ENCODE measurements at places on chromosomes 2 and 18.
A peak's percentile ranks its signal among the peaks of the same experiment; 100 is the strongest.

DNA sequence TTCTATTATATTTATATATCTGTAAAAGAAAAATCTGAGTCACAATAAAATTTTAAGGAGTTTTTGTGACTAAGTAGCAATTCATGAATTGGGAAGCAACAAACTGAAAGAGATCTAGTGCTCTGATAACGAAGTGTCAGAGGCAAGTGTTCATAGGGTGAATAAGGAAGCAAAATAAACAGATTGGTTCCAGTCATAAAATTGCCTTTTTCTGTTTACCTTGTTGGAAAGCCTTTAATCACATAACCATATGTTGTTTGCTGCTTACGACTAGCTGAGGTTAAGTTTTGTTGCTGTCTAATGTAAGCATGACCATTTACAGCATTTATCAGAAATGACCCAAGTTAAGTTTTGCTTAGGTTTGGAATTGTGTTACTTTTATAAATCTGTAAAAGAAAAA, 358.9 kb downstream of the ARL6IP6 start:
- DNase-seq, result no peak

DNA sequence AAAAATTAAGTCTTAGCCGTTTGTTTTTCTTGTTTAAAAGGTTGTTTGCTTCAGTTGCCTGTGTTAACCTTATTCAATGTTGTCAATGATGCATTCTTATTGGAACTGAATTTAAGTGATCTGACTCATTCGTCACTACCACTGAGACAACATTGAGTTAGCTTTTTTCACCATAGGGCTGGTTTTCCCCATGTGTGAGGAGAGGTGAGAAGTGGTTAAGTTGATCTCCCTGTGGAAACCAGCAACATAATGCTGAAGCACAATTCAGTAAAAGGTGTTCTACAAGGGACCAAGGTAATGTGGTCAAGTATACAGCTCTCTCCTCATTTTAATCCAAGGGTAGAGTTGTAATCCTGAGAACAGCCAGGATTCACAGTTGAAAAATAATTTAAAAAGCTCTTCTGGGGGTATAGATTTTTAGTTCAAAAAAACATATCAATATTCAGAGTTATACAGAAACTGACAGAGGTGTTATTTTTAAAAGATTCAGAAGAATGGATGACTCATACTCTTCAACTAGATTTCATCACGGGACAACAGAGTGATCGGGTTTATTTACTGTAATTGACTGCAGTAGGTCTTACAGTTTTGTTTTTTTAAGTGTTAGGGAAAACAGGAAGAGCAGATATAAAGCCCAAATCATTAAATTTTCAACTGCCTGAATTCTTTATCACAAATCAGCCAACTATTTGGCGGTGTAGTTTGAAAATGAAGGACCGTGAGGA, 12.6 kb downstream of the NOP58 start:
- DNase-seq, result peak; percentile 69

DNA sequence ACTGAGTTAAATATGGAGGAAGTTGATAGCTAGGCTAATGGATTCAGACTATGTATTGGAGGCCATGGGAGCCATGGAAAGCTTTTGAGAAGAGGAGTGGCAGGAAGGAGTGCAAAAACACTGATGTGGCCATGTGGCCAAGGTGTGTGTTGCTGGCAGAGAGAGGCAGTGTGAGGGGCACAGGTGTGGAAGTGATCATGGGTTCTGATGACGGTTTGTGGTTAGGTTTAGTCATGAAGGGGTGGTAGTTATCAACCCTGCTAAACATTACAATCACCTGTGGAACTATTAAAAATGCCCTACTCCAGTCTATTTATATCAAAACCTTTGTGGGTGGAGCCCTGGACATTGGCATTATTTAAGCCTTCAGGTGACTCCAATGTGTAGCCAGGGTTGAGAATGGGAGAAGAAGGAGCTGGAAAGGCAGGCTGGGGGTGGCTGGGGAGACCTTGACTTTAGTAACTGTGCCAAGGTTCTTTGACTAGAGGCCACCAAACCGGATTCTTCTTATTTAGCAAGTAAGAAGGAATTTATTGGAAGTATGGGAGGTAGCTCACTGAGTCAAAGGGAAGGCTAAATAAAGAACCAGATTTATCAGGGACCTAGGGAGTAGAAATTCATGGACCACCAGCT, 13.5 kb downstream of the GPR39 start:
- no peak for DNase-seq

DNA sequence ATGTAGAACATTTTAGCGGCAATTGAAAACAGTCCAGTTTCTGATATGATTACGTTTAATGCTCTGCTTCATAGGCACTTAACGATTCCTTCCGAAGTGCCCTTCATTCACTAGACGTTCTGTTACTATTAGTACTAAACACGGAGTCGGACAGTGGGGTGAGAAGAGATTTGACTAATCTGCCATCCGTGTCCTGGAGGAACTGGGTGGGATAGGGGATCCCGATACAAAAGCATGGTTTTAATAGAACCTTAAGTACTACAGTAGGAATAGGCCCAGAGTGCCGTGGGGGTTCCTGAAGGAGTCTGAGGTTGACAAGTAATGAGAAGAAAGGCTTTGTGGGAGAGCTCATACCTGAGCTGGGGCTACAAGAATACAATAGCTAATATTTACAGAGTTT, 631 bp downstream of the MORN2 start:
- DNase-seq, result no peak

DNA sequence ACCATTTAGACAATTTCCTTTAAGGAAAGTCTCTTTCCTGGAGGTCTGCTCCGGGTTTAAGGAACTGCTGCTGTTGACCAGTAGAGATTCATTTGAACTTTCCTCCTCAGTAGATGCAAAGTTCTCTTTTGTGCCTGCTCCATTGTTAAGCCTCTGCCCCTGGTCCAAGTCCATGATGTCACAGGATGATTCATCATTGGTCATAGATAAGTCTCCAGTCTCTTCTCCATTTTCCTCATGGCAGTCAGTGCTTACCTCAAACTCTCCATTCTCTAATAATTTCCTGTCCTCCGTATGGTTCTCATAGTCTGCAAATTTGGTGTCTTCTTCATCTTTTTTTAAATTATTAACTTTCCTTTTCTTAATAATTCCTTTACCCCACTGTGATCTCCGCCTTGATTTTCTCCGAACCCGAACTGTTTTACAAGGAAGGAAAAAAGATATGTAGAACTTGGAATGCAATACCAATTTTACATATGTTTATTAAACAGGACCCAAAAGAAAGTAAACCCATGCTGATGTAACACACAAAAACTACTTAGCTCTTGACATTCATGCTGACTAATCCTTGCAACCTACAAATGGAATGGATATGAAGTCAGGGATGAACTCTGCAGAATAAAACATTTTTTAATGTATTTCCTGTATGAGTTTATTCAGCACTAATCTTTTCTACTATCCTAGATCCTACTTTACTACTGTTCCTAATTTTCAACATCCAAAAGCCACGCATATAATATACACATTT, 169.1 kb downstream of the ATAD2B start:
- DNase-seq, result peak; percentile 66

GRCh38 chr18:10067670-10068659, 154.1 kb downstream of the VAPA start:
- no peak for DNase-seq

- no peak for DNase-seq
These were observed 67.9 kb upstream of the ST3GAL5 start for GRCh38 chr2:85956646-85957039.

DNA sequence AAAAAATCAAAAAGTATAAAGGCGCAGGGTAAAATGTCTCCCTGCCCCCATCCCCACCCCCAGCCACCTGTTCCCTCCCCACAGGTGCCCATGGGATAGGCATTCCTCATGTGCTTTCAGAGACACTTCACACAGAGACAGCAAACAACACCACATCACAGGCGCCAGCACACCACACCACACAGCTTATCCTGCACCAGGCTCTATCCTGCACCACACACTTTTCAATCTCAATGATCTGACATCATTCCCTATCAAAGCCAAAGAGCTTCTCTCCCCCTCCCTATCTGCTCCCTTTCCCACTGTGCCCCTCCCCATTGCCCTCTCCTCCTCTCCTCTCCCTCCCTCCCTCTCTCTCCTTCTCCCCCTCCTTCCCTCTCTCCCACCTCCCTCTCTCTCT, 15.5 kb downstream of the FAM178B start:
- DNase-seq, result no peak

DNA sequence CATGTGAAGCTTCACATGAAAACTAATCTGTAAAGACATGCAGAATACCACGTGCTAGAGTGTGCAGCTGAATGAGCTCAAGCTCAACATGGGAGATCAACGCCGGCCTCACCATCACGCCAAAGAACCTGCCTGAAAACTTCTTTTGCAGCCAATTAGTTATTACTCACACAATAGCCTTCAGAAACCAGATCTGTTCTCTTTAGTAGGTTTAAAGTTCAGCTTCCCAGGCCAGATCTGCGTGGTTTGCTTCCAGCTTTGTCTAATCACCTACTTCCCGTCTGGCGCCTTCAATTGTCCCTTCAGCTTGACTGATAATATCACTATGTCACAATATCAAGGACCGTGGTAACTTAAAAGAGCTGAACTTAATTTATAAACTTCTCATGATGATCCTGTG, 68.0 kb upstream of the ZNF236 start:
- DNase-seq, result no peak

GRCh38 chr2:163123526-163123925, 285.0 kb upstream of the KCNH7 start:
- DNase-seq, result no peak

- DNase-seq, result no peak
These were observed 227.3 kb downstream of the INSIG2 start for GRCh38 chr2:118315606-118316005.

- DNase-seq, result no peak
These were observed 69.7 kb downstream of the ZNF521 start for GRCh38 chr18:25282282-25282681.

DNA sequence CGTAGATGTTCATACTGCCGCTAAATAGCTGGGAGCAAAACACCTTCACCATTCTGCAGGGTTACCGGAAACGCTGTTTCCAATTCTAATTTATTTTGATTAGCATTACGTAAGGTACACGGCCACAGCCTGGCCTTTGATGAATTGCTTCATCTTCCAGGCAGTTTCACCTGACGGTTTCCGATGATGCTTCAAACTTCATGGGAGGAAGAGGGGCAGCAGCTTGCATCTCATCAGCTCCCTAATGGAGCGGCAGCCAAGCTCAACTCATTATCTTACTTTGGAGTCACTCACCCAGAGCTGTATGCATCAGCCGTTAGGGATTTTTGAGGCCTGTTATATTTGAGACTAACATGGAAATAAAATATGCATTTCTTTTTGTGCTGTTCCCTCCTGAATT, 54.8 kb downstream of the TMEM18 start:
- DNase-seq, result no peak

GRCh38 chr2:41510108-41510507, 537.7 kb upstream of the PKDCC start:
- no peak for DNase-seq
